CD4-positive, alpha-beta memory T cell (primary cell): ENCODE measurements at places on chromosomes 2 and 18.

- DNase-seq, result no peak
Measured at GRCh38 chr2:165617741-165618481, 148.4 kb downstream of the CSRNP3 start.

GRCh38 chr18:22309191-22309590, 108.5 kb downstream of the CTAGE1 start:
- DNase-seq, result no peak

DNA sequence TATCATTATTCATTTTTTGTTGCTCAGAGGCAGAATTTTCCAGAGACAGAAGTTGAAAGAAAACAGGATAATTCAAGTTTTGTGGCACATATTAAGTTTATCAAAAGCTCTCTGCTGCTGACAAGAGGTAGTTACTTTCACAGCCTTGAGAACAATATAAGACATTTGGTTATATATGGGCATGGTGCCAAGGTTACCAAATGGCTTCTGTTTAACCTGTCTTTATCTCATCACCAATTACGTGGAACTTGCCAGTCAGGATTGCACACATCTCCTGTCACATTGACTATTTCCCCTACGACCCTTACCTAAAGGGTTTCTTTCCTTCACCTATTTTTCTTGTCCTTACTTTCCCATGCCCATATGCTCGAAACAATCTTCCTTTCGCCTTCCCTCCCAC, 35.9 kb downstream of the KLF7 start:
- DNase-seq, result no peak

DNA sequence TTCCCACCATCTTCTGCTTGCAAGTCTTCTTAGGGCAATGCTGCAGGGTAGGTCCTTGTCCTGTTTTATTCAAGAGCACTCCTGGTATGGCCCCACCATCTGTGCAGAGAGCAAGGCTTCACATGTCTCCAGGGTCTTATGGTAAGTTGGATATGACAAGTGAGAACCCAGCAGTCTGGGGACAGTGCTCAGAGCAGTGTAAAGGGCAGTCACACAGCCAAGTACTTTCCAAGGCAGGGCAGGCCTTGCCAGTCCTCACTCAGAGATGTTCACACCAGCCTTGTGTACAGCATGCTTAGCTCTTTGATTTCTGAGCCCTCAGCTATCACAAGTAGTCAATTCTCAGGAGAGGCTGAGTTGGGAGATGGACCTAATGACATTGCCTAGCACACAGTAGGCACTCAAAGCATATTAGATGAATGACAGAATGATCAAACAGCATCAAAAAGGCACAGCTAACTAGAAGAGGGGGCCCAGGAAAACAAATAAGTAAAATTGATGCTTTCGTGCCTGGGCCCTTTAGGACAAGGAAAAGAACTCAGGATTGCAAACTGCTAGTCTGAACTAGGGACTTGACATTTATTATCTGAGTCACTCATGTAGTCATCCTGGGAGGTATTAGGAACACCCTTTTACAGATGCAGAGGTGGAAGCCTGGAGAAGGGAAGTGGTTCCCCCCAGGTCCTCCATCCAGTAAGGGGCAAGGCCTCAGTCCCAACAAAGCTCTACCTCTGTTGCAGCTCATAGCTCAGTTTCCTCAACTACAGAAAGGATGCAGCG, 86.7 kb upstream of the CTAGE1 start:
- no peak for DNase-seq

GRCh38 chr2:208794288-208794975, 387.8 kb downstream of the PTH2R start:
- DNase-seq, result no peak

DNA sequence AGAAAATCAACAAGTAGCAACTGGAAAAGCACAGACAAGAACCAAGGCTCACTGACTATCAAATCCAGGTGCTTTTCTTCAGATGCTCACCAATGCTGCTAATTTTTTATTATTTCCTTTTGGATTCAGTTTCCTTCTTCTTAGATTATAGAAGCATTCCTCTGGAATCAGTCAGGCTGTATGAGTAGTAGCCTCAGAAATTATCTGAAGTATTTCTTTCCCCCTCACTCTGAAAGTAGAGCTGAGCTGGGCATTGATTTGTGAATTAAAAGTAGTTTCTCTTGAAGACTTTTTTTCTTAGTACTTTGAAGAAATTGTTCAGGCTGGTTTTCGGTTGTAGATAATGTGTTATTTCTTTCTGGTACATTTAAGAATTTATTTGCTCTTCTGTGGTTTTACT, 273.7 kb downstream of the NOL4 start:
- no peak for DNase-seq

- no peak for DNase-seq
Measured at GRCh38 chr2:120227111-120227991, 4.2 kb upstream of the TMEM185B start.

GRCh38 chr2:47422016-47422415, 19.1 kb downstream of the MSH2 start:
- DNase-seq, result no peak

GRCh38 chr18:35077937-35078336, 36.7 kb downstream of the MAPRE2 start:
- no peak for DNase-seq

DNA sequence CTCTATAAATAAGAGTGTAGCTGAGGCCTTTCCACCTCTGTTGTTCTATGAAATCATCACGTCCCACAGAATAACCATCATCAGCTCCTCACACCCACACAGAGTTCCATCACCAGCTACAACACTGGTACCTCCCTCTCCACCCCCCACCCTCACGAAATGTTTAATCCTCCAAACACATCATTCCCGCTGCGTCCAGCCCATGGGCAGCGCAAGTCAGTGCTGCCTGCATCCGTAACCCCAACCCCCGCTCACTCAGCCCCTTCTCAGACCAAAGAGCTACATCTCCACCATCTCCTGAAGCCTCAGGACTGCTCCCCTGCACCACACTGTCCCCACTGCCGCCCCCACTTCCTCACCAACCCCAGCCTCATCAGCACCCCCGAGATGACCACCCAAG, 19.4 kb downstream of the DNMT3A start:
- DNase-seq, result no peak

DNA sequence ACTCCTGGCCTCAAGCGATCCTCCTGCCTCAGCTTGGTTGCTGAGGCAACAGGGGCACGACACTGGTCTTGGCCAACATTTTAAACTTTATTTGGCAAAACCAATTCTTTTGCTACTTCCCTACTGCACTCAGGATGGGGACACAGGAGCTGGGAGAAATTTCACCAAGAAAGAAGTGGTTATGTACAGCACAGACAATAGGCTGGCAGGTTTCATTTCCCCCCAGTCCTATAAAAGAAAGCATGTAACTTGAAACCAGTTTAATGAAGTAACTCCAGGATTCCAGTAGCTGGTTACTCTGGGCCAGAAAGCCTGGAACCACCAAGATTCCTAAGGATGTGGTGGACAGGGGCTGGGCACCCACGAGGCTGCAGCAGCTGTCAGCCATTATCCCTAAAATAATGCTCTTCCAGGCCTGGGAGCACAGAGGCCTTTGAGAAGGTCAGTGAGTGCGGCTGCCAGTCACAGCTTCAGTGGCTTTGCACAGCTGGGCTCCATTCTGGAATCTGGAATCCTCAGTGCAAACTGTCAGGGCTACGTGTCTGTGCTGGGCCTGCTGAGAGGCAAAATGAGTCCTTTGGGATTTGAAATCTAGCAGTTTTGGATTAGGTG, 142.3 kb upstream of the ITGA6 start:
- DNase-seq, result no peak

- no peak for DNase-seq
Measured at GRCh38 chr2:239576784-239577685, 176.2 kb upstream of the HDAC4 start.

DNA sequence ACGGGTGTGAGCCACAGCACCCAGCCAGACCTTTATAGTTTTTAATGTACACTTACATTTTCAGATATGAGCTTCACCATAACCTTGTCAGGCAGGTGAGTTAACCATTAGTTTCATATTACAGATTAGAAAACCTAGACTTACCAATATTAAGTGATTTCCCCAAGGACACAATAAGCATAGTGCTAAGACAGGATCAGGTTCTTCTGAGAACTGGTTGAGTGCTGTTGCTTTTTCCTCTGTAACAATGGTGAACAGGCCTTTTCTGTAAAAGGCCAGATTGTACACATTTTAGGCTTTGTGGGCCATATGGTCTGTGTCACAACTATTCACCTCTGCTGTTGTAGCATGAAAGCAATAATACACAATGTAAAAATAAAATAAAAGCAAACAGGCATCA, 332.0 kb downstream of the PIK3C3 start:
- no peak for DNase-seq

DNA sequence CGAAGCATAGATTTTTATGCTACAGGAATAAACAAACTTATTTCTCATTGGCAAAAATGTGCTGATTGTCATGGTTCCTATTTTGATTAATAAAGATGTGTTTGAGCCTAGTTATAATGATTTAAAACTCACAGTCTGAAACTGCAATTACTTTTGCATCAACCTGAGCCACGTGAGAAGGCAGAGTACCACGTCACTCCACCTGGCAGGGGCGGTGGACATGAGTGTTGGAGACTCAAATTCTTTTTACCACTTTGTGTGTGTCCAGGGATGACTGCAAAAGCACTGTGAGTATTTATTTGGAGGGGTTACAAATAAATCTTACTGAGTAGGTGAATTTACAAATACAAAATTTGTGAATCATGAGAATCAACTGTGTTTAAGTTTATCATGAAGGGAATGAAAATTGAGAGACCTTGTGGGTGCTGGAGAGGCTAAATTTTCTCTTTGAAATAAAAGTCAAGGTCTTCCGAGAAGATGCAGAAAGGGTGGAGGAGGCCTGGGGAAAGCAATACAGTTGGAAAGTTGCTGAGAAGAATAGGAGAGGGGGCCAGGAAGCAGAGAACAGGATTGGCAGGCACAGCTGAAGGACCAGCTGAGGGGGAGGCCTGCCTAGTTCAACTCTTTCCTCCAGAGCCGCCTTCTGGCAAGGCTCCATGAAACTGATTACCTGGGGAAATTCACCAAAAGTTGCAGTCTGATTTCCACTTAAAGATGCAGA, 316.4 kb downstream of the MYCN start:
- no peak for DNase-seq

DNA sequence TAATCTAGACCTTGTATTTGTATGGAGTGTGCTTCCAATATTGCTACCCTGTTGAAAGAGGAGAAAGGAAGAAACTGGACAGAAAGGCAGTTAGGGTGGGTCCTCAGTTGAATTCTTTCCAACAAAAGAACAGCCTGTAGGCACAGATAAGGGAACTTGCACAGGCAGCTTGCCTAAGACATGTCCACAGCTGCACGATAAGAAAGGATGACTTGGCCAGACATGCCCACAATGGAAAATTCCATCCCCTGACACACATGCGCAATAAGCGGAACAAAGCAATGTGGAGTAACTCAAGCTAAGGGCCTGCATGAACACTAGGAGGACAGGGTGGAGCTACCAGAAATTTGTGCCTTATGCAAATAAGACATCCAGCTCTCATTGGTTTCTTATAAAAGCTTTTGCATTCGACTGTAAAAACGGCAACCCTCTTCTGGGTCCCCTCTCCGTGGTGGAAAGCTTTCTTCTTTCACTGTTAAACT, 1084.7 kb upstream of the NXPH2 start:
- DNase-seq, result no peak

DNA sequence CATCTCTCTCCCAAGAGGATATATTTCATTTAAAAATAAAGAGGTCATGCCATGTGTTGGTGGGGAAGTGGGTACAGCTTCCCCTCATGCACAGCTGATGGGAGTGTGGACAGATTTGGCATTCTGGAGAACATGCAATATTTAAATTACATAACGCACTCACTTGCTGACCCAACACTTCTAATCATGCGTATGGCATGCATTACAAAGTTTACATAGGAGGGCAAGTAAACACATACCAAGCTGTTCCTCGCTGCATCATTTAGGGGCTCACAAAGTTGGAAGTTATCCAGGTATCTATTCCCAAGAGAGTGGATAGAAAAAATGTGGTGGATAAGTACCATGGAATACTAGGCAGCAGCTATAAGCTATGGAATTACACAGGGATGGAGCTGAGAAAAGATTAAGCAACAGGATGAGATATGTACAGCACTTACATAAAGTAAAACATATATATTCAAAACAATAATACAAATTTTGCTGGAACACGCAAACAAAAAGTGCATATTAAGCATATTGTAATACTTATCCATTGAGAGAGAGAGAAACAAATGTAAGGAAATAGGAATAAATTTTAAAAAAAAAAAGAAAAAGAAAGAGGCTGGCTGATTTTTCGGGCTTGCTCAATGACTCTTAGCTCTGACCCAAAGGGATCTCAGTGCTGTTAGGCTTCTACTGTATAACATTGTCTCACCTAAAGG, 11.0 kb downstream of the CYP1B1 start:
- DNase-seq, result no peak

DNA sequence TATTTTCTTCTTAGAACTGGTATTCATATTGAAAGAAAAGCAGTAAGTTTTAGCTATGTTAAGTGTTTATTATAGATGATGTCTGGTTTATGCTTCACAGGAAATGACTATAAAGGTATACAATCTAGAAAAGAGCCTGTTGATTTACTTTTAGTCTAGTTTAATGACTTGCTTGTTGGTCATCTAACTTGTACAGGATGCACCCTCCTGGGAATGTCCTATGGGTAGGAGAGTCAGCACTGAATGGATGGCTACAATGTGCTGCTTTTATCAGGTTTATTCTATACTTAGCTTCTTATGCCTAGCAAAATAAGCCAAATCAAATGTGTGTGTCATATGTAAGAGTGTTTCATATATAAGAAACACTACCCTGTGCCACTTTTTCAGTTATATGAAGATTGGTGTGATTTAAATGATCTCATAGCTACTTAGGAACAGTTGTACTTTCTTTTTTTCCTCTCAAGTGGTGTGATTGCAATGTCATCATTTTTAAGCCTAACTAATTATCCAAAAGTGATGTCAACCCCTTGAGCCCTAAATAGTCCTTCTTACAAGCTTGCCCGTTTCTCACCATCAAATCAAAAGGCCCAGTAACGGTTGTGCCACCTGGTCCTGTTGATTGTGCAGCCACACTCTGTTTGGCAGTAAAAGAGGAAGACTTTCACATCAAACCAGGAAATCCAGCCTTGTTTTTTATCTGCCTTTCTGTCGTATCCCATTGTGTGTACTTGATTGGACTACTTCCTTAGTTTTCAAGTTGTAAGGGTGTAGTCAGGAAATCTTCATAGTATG, 176.0 kb downstream of the DIS3L2 start:
- no peak for DNase-seq

- no peak for DNase-seq
Measured at GRCh38 chr2:117717072-117717471, 97.4 kb upstream of the DDX18 start.

- DNase-seq, result no peak
Measured at GRCh38 chr2:198098918-198099317, 294.5 kb downstream of the PLCL1 start.
